ENCODE measurements at places on chromosomes 4 and X.

GRCh38 chr4:77802402-77802801 lies 16.8 kb downstream of the CNOT6L start:
- DNase-seq: no peak

- DNase-seq: no peak
These were observed 140.6 kb downstream of the GPM6A start for GRCh38 chr4:175671491-175671934.

GRCh38 chr4:158007566-158007965 lies 165.3 kb downstream of the GASK1B start:
- DNase-seq: no peak

DNA sequence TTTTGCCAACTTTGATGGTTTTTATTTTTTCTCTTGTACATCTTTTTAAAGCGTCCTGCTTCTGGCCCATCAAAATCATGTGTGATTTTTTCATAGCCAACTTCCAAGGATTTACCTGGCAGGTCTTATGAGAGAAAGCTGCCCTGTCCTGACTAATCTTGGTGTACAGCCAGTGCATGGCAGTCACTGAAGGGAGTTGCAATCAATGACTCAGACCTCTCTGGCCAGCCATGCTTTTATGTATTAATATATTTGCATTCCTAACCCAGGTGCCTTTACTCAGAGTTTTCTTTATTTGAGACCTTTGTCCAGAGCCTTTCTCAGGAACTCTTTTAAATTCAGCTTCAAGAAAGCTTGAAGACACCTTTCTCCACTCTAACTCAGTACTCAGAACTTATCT lies 691.5 kb upstream of the HTR2C start:
- no peak for DNase-seq

DNA sequence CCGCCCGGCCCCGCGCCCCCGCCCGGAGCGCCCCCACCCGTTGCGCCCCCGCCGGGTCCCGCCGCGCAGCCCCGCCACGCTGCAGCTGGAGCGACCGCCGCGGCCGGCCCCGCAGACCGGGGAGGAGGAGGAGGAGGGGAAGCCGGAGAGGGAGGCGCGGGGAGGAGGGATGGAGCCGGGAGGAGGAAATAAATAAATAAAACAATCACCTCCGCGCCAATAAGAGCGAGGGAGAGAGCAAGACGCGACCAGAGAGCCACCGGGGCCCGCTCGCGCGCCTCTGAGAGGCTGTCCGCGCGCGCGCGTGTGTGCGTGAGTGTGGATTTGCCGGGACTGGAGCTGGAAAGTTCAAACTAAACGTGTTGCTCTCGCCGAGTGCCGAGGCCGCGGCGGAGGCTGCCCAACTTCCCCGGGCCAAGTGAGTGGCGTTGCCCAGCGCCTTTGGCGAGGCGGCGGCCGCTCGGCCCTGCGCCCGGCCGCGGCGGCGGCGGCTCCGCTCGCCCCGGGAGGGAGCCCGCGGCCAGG lies 2184.4 kb upstream of the TENM3 start:
- peak; percentile 44 for DNase-seq

DNA sequence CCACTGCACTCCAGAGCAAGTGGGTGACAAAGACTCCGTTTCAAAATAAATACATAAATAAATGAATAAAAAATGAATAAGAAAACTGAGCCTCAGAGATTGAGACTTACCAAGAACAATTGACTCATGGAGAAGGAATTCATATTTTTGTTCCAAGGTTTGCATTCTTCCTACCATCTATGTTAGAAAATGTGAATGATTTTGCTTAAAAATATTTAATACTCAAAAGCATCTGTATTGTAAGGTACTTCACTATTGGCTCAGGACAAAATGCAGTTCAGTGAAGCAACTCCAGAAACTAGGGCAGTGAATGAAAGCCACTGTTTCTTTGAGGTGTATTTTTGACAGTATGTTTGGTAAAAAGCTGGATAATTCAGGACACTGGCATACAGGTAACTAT lies 54.1 kb downstream of the XAGE2 start:
- DNase-seq: no peak
